Activated CD8-positive, alpha-beta memory T cell treated with anti-CD3 and anti-CD28 coated beads, Interleukin-2, amount 10 ng/mL, durations not matched to agents 7 days and 5 days (primary cell): ENCODE measurements at places on chromosomes 12 and 14. TPM values are rescaled to one million over a fixed set of nuclear protein-coding genes. Genes with fewer than 3 reads are reported as not detected.

The FOXG1 gene
- not detected for total RNA-seq

The KRT7 gene
- total RNA-seq = 4.7 TPM

The FAM186B gene
- total RNA-seq = not detected

GRCh38 chr12:86170051-86170450, 86.1 kb downstream of the MGAT4C start:
- no peak for DNase-seq

DNA sequence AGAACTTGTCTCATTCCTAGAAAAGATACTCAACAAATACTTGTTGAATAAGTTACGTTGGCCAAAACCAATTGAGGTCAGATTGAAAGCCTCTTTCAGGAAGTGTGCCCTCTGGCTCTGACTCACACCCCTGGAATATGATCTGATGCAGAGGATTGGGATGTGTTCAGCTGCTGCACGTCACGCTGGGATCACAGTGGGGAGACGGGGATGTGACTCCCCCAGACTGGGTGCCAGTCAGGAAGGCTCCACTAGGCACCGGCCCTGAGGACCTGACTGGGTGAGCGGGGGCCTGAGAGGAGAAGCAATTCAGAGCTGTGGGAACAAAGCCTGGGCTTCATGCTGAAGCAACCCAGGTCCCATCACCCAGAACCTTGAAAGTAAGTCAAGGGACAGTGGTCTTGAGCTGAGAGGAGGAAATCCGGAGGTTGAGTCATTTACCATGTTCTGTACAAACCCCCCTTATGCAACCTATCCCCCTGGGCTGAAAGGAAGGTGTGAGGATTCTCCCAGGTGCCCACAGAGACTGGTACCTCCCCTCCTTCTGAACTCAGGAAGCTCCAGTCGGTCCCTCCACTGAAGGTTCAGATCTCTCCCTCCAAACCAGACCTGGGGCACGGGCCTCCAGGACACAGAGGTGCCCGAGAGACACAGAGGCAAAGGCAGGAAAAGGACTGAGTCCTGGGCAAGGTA, 3.9 kb downstream of the CEBPE start:
- DNase-seq = no peak

DNA sequence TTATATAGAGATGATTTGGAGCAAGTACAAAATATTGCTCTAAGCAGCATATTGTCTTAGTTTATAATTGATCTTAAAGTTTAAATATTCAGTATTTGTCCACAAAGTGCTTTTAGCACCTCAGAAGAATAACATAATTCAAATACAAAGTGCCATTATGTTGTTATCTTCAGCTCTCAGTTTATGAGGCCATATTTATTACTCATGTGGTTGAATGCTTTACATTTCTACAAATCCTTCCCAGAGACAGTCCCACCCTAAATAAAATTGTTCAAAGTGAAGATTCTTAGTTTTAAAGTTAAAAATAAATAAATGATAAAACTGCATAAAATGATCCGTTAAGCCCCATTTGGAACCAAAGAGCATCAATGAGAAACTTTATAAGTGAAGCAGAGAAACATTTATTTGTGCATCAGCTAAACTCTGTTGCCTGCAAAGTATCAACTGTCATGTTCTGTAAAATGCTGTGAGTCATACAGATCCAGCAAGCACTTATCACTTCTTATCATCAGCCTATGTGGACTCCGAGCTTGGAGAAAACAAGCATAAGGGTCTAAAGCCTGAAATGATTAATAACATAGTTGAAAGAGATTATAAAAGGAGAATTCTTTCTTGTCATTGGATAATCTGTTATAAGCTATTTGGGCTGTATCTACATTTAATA, 218.9 kb downstream of the ADAMTS20 start:
- no peak for DNase-seq

GRCh38 chr14:30673071-30673470, 51.0 kb downstream of the SCFD1 start:
- DNase-seq = no peak
